ENCODE measurements at places on chromosomes 3 and 15.

- DNase-seq = no peak
These were observed 419.0 kb downstream of the CNTN4 start for GRCh38 chr3:2517500-2518172.

- no peak for DNase-seq
These were observed 465.9 kb upstream of the RASGRP1 start for GRCh38 chr15:39030291-39031070.

- no peak for DNase-seq
These were observed 14.8 kb downstream of the FYCO1 start for GRCh38 chr3:45980819-45981218.

DNA sequence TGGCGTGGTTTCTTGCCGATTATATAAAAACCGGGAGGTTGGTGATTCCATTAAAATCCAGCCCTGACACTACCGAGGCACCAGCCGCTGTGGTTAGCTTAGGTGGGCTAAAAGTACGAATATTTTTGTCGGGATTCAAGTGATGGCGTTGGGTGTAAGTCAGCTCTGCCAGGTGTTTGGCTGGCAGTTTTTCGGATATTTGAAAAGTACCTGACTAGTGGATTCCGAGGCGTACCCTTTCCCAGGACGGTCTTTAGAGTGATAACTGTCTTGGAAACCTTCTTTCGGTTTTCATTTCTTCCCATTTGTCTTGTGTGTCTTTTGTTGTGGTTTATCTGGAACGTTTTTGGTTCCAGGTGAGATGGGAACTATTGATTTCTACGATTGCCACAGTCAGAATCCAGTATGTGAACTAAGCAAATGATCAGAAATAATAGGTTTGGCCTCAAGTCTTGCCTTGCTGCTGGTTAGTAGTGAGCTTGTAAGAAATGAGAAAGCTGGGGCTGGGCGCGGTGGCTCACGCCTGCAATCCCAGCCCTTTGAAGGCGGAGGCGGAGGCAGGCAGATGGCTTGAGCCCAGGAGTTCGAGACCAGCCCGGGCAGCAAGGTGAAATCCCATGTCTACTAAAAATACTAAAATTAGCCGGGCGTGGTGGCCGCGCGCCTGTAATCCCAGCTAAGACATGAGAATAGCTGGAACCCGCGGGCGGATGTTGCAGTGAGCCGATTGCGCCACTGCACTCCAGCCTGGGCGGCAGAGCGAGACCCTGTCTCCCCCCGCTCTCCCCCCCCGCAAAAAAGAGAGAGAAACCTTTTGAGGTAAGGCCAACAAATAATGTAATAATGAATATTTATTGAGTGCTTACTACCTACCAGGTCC is 1.4 kb downstream of the FYTTD1 start:
- DNase-seq = peak; percentile 37

GRCh38 chr3:126201168-126201567 is 20.8 kb upstream of the ALDH1L1 start:
- no peak for DNase-seq

DNA sequence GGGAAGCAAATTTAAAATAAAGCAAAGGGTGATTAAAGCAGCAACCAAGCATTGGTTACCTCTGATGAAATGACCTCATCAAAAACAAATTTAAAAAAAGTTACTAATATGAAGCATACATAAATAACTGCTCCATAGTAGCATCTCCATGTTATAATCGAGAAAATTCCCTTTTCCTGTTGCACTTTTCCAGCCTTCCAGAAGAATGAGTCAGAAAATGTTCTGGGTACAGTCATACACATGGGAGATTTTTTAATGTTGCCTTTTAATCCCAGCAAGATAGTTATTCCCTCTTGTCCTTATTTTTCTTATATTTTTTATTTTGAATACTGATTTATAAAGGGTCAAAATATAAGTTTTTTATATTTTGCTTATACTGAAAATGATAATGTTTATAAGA is 2.6 kb upstream of the TMCO5A start:
- DNase-seq = no peak

DNA sequence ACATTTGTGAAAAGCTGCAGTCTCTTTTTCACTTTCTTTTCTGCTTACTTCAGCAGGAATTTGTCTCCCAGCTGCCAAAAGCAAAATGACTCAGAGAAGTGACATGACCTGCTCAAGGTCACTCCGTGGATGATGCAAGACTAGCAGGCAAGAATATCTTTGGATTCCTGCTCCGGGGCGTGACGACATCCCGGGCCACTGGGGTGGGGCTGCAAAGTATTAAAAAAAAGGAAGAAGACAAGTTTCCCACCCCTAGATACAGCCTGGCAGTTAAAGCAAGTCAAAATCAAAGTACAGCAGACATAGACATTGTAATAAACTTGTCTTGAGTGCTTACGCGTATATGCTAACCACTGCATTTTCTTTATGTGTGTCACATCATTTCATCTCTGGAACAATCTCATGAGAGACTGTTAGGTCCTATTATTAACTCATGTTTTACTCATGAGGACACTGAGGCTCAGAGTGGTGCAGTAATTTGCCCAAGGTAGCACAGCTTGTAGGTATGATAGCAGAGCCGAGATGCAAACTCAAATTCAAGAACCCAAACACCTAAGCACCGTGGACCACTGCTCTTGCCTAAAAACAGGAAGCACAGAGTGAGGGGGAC is 485.2 kb upstream of the PROK2 start:
- DNase-seq = peak; percentile 93

DNA sequence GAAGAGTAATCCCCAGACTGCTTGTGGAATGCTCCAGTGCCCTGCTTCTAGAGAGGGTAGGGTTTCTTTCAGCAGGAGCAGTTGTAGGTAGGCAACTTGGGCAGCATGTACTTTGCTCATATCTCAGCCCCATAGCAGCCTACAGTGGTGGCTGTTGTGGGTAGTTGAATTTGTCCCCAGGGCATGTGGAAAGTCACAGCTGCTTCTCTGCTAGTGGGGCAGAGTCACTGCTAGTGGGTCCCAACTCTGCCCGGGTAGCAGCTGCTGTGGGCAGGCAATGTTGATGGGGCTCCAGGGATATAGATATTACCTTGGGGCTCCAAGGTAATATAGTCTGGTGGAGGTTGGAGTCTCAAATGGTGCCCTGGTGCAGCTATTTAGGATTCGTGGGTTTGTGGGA is 174.5 kb downstream of the OTOL1 start:
- DNase-seq = no peak

DNA sequence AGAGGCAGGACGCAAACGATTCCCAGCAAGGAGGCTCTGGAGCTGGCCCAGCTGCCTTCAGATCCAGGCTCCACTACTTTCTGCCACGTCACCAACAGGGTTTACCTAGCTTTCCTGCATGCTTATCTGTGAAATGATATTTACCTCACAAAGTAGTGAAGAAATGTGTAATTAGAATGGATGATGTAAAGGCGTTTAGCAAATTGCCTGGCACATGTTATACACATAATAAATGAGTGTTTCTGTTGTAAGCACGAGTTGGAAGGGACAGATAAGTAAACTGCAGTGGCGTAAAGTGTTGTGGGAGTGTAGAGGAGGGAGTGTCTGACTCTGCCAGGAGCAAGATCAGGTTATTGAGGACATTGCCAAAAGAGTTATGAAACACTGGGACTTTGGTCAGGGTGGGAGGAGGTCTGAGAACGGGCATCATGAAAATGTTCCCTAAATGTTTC is 3.5 kb upstream of the CHAC1 start:
- DNase-seq = peak; percentile 87

GRCh38 chr3:159881208-159881607 is 107.4 kb upstream of the IL12A start:
- DNase-seq = no peak

DNA sequence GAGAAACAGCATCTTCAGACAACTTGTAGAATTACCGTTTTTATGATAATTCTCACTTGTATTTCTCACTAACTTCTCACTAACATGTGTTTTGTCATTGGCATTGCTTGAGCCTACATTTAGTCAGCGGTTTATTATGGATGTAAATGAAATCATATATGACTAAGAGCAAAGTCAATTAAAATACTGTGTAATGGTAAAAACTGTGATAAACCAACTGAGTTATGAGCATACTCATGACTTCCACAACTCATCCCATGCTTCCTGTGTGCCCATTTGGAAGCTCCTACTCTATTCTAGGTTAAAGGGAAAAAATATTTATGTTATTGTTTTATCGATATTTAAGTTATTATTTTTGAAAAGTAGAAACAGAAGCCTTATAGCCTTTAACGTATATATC is 12.8 kb downstream of the PXK start:
- no peak for DNase-seq

- no peak for DNase-seq
These were observed 64.8 kb downstream of the TRIM71 start for GRCh38 chr3:32882603-32883025.

- no peak for DNase-seq
These were observed 491.1 kb upstream of the NR2F2 start for GRCh38 chr15:95839367-95839782.

DNA sequence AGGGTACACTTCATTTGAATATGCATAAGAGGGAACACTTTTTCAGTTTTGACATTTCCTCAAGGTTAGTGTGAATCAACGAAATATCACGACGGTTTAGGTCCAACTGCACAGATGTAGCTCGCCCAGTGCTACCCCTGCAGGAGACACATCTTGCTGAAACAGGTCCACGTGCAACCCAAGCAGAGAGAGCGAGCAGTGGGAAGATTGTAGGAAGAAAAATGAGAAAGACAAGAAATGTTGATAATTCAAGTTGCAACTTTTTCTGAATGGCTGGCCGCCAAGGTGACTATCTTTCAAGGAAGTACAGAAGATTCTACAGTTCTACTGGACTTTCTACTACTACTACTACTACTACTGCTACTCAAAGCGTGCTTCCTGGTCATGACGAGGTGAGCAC is 231.7 kb downstream of the PDZRN3 start:
- DNase-seq = no peak

- DNase-seq = no peak
These were observed 325.9 kb upstream of the CTDSPL start for GRCh38 chr3:37535526-37536432.

- peak; percentile 50 for DNase-seq
These were observed 40.6 kb upstream of the NMNAT3 start for GRCh38 chr3:139718415-139718814.

GRCh38 chr3:111895071-111895470 is 36.0 kb downstream of the PHLDB2 start:
- DNase-seq = peak; percentile 49

- DNase-seq = no peak
These were observed 167.5 kb upstream of the TPM1 start for GRCh38 chr15:62874959-62875625.

DNA sequence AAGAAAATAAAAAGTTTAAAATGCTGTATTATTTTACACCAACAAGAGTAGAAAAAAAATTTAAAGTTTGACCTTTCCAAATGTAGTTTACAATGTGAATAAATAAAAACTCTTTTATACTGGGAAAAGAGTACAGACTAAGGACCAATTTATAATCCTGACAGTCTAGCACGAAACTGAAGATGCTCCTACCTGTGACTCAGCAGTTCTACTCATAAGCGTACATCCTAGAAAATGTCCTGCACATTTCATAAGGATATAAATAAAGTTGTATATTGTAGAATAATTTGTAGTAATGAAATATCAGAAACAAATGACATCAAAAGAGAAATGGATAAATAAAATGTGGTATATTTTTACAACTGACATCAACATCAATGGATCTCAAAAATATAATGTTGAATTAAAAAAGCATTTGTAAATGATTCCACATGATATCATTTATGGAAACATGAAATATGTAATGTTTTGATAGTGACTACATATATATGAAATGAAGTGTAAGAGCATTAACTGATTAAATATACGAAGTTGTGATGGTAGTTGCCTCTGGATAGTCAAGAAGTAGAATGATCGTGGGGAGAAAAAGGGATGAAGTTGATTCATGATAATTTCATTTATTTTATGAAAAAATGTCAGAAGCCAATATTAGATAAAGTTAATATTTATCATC is 161.3 kb upstream of the CBLB start:
- no peak for DNase-seq

- DNase-seq = peak; percentile 64
These were observed 107.1 kb downstream of the ATG7 start for GRCh38 chr3:11379238-11379823.

DNA sequence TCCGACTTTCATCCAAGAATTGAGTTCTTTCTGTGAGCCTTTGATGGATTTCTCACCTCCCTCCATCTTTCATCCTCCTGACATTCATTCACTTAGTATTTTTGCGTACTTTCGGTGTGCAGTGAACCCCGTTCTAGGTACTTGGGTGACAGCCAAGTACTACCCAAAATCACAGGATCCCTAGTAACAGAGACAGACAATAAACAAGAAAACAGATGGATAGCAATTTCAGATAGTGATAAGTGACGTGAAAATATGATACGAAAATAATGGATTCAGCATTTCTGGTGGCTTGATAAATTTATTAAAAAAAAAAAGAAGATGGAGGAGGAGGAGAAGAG is 264 bp upstream of the CMTM6 start:
- DNase-seq = no peak

DNA sequence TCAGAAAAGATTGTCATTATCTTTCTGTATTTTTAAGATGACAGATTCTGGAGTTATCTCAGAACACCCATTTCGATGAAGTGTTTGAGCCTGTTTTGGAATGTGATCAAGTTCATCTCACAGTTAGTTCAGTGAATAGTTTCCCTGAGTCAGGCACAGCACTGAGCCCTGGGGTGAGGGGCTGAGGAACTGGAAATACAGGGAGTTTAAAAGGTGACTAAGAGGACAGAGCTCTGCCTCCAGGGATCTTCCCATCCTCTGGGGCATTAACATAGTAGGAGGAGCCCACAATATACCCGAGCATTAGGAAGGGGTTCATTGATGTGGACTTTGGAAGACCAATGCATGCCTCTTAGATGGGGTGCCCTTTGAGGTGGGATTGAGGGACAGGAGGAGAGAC is 355.1 kb downstream of the CLSTN2 start:
- no peak for DNase-seq

DNA sequence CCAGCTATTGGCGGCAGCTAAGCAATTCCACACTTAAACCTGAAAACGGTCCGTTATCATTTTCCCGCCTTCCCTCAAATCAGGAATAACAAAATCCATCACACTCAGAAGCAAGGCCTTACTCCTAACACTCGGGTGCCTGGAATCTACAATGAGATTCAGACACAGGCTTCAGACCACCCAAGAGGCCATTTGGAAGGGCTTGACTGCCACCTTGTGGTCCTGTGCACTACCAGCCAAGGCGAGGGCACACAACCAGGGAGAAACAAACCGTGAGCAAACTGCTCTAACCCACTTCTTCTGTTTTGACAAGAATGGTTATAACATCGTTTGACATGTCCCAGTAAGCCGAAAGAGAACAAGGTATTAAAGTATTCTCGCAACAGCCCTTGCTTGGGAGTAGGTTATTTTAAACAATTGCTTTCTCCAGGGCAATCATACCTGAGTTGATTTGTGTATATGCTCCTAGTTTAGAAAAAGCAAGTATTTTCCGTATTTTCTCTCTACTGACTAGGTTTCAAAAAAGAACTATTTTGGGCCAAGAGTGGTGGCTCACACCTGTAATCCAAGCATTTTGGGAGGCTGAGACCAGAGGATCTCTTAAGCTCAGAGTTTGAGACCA is 40.1 kb upstream of the TAFA4 start:
- peak; percentile 29 for DNase-seq

All from small intestine (tissue), 16 donors.